ENCODE measurements at places on chromosomes 2 and 18.

DNA sequence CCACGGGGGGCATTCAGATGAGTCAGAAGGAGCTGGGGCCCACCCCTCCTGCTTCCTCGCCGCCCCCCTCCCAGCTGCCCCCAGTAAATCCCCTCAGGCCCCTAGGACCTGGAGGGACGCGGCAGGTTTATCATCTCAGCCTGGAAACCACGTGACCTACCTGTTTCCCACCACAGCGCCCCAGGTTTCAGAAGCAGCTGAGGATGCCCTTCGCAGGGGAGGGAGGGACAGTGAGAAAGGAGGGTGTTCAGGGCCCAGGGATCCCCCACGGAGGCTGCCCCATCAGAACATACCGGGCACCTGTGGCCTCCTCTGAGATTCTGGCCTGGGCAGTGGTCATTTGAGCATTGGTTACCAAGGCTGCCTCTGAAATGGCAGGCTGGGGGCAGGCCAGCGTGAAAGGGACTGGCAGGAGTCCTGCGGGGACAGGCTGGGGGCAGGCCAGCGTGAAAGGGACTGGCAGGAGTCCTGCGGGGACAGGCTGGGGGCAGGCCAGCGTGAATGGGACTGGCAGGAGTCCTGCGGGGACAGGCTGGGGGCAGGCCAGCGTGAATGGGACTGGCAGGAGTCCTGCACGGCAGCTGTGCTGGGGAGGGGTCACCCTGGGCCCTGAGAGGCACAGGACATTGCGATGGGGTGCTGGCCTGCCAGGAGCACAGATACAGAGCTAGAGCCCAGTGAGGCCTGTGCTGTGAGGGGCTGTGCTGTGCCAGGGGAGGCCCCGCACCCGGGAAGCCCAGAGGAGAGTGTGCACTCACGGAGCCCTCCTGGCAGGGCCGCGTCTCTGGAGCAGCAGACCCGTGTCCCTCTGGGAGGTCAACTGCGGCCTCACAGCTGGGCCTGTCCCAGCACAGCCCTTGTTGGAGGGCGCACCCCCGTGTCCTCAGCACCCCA is 1.6 kb downstream of the NEU4 start:
- peak; percentile 6 for DNase-seq

- no peak for DNase-seq
Observed at GRCh38 chr2:237156857-237157779, 71.4 kb downstream of the COPS8 start.

DNA sequence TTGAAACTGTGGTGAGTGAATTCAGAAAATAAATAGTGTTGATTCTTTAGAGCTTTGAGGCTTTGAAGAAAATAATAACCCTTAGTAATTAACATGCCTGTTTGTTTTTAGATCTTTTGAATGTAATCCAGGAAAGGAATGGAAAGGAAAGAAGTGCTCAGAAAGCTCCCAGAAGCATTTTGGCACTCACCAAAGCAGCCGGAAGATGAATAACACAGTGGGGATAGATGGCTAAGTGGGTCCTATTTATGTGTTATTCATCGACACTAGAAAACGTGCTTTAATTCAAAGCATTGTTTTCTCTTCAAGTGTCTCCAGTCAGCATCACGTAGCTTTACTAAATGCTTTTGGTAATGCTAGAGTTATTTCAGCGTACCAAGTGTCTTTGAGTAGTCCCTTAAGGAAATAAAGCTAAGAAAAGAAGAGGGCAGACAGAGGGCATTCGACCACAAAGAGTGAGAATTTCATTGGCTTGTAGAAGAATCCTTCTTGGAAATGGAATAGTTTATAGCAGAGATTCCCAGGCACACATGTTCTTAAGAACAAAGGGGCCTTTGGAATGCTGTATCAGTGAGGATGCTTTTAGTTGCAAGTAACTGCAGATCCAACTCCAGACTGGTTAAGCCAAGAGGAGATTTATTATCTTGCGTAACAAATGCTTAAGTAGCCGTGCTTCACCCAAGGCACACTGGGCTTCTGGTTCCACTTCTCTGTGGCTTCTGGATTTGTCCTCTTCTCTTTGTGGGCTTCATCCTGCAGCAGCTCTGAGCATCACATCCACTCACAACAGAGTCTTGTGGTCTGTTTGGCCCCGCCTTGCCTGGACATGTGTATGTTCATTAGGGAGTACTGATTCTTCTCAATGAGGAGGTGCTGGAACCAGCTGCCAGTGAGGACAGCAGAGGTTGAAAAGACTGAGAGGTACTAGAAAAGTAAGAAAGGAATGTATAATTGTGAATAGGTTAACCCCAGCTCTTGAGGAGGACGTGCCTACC is 63.6 kb upstream of the LTBP1 start:
- DNase-seq: no peak

DNA sequence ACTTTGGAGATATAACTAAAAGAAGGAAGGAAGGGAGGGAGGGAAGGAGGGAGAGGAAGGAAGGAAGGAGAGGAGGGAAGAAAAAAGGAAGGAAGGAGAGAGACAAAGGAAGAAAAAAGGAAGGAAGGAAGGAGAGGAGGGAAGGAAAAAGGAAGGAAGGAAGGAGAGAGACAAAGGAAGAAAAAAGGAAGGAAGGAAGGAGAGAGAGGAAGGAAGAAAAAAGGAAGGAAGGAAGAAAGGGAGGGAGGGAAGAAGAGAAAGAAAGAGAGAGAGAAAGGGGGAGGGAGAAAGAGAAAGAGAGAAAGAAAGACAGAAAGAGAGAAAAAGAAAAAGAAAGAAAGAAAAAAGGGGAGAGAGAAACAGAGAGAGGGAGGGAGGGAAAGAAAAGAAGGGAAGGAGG is 147.4 kb downstream of the MYT1L start:
- DNase-seq: no peak

DNA sequence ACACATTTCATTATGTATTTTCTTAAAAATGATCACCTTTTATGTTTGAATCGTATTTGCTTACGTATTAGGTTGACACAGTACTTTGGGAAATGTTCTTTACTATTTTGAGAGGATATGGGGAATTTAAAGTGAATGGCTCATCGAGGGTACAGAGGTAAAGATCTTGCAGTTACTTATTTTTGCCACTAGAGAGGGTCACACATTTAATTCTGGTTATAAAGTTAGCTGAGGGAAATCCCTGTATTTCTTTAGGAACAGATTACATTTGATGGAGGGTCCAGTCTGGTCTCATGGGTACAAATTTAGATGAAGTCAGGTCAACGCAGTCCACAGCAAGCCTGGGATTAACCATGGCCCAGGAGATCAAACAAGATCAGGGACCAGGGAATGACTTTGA is 24.5 kb downstream of the DYNC2LI1 start:
- DNase-seq: no peak
